ENCODE measurements at places on chromosomes 2 and 18.

DNA sequence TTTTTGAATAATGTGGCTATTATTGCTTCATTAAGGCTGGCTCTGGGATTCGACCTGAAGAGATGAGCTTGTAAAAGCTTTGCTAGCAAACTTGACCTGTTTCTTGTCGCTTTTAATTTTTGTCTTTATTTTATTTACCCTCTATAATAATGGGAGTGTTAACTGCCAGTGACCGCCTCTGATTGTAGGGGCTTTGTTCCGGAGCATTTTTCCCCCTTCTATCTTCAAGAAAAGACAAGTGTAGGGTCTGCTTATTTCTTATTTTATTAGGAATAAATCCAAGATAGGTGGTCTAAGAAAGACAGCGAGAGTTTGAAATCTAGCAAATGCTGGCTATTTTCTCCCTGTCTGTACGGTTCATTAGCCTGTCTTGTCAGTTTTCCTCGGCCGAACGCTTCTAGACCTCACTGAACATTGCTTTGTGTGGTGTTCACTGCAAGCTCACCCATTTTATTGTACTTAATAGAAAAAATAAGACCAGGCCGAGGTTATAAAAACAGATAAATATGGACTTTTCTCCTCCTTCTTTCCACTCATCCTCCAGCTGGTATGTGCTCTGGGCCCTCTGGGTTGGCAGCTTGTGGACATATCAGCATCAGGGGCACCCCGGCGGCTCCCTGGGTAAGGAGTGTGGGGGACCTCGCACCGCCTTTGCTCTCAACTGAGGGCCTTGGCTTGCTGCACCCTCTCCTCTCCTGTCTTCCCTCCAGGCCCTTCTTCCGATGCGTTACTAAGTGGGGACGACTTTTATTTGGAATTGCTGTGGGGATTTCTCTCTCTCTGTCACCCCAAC is 8.5 kb downstream of the MEIS1 start:
- DNase-seq, result no peak

- DNase-seq, result no peak
These were observed 484.8 kb upstream of the ID2 start for GRCh38 chr2:8197101-8197500.

GRCh38 chr2:120347396-120348060 is 1.6 kb downstream of the INHBB start:
- no peak for DNase-seq

DNA sequence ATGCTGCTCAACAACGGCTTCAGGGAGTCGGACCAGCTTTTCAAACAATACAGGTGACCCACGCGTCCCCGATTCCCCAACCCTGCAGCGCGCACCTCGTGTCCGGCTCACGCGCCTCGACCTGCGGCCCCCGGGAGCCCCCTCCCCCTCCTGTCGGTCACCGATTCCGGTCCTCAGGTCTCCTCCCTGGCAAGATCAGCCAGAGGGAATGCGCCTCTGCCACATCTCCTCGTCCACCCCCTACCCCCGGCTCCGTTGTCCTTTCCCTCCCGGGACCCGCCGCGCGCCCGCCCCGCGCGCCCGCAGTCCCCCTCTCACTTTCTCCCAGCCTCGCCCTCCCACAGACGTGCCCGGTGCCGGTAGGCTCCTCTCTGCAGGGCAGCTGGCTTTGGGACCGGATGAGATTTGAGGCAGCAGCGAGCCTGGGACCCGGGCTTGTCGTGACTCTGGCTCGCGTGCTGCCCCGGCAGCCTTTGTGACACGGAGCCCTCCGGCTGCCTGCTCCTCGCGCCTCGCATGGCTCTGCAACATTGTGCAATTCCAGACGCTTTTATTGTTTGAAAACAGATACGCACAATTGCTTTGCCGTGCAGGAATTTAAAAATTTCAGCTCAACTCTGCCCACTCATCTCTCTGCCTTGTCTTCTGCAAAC is 558 bp downstream of the TTC39C start:
- peak; percentile 48 for DNase-seq

DNA sequence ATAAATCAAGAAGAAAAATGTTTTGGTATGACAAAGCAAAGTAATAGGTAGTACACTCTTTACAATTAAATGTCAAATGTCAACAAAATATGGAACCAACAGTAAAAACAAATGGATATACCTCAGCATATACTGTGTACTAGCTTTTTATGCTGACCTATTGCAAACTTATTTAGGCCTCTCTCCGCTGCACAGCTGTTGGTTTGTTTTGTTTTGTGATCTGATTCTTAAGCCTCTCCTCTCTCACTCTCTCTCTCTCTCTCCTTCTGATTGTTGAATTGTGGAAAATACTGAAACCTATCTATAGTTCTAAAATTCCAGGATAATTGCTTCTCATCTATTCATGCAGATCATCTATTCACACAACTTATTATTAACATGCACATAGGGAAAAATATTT is 154.9 kb upstream of the ARHGAP28 start:
- DNase-seq, result no peak

- no peak for DNase-seq
These were observed 49.1 kb downstream of the ADI1 start for GRCh38 chr2:3470166-3470651.

GRCh38 chr18:24380163-24380747 is 17.4 kb downstream of the OSBPL1A start:
- DNase-seq, result no peak

- DNase-seq, result no peak
These were observed 10.0 kb upstream of the ZNF396 start for GRCh38 chr18:35387152-35387571.

DNA sequence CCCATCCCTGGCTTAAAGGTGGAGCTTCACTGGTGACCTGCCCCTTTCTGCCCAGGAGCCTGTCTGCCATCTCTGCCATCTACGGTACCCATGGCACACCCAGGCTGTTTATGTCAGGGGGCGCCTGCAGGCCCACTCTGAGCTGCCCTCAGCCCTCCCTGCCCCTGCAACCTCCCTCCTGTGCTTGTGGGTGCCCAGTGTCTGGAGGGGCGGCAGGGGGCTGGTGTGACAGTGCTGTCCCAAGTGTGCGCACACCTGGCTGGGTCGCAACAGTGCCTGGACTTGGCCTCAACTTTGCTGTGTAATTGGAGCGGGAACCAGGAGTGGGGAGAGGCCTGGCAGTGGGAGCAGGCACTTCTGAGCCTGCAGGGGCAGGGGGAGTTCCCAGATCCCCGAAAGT is 102.4 kb downstream of the ALMS1 start:
- DNase-seq, result no peak

GRCh38 chr18:55501982-55502710 is 85.8 kb downstream of the TCF4 start:
- DNase-seq, result no peak

DNA sequence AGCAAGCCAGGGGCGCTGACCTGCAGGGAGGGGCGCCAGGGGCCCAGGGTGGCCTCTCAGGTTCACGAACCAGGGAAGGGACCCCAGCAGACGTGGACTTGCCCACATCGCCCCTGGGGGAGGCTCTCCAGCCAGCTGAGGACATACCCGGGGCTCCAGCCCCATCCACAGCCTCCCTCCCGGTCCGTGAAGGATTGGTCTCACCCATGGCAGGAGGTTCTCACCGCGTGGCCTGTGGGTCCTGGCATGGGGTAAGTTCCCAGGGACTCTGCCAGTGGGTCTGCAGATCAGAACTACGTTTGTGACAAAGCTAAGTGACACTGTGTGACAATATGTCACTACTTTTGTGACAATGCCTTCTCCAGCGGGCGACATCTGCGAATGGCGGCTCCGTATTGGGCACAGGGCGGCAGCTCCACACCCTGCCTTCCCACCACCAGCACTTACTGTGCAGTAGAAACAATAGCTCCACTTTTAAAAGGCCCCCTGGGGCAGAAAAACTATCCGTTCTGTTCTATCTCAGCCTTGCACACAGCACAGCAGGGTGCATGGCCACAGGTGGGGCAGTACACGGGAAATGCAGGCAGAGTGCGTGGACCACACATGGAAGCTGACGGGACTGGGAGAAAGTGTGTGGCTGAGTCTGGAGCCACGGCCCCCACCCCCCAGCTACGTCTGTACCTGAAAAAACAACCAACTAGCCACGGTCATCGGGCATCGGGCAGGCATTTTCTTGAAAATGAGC is 65.2 kb upstream of the CTDP1 start:
- no peak for DNase-seq

GRCh38 chr2:30826916-30827315 is 19.7 kb upstream of the CAPN13 start:
- DNase-seq, result no peak

- DNase-seq, result no peak
These were observed 163.2 kb downstream of the INSIG2 start for GRCh38 chr2:118251427-118251826.

DNA sequence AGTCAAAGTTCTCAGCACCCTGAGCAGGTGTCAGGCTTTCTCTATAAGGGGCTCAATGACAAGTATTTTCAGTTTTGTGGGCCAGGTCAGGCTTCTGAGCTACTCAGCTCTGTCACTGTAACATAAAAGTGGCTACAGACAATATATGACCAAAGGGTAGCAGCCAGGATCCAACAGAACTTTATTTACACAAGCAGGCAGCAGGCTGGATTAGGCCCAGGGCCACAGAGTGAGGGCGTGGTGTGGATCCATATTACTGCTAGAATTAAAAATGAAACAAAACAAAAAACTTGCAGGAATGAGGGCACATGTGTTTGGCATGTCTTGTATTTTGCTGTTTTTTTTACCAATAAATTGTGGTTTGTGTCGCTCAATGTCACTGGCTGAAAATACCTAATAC is 143.7 kb downstream of the EIPR1 start:
- no peak for DNase-seq

DNA sequence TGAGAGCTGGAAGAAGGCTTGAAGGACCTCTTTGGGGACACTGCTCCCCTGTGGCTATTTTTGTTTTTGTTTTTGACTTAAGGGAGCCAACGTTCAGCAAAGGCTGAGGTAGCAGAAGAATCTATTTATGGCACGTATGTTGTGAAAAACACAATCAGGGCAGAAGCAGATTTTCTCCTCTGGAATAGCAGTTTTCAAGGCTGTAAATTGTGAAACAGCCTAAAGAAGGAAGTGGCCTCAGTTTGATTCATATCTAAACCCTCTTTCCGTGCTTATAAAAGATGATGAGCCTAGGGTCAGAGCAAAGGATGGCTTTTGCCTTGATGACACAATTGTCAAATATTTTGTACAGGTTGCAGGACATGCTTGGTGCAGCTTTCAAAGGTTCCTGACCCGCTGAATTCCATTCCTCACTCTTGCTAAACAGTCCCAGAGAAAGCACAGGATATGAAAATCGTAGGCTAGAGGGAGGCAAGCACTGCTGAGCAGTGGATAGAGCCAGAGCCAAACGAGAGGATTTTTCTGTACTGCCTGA is 106.2 kb upstream of the DLX2 start:
- no peak for DNase-seq

GRCh38 chr2:128196026-128196425 is 105.0 kb downstream of the UGGT1 start:
- DNase-seq, result no peak

GRCh38 chr2:231535961-231536360 is 5.7 kb upstream of the NMUR1 start:
- DNase-seq, result no peak

DNA sequence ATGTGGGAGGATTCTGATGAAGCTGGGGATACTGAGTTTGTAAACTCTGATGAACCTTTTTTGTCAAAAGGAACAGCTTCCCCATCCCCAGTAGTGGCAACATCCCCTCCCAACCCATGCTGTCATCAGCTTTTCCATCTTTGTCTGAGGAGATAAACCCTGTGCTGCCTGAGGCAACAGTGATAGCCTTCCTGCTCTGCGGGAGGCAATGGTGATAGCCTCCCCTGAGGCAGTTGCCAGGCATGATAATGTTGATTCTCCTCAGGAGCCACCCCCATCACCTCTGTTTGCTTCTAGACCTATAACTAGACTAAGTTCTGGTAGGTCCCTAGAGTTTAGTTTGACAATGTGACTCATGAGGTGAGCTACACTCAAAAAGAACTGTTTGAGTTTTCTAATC is 97.5 kb downstream of the ERBB4 start:
- DNase-seq, result no peak

DNA sequence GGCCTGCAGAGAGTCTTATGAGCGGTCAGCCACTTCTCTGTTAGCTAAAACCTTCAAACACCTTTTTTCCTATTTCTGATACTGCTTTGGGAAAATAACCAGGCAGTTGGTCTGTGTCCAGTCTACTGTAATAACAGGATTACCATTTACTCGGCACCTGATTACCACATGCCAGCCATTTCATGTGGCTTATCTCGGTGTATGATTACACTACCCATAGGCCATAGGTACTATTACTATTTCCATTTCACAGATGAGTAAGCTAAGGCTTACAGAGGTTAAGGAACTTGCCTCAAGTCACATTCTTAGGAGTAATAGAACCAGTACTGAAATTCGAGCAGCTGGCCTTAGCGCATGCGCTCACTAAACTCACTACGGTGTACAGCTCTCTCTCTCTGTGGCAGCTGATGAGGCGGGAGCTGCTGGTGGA is 147.2 kb upstream of the L3MBTL4 start:
- DNase-seq, result no peak

DNA sequence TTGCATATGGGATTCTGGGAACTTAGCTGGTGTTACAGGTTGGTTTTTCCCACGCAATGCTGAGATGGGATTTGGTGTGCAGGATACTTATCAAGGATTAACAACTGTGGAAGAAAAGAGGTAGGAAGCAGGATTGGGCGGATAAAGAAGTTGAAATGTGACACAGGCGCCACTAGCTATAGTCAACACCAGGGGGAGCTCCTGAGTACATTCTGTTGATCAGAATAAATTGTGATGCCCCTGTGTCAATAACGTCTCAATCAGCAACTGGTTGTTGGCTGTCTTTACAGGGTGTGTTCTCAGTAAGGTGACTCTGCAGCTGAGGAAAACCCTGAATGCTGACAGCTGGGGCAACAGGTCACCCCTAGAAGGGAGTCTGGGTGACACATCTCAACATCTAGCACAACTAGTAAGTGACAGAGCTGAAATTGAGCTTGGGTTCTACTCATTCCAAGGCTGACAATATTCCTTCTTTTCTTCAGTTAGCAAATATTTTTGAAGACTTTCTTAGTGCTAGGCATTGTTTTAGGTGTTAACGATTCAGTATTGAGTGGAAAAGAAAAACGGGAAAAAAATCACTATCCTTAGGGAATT is 143.0 kb downstream of the ARL6IP6 start:
- DNase-seq, result no peak

GRCh38 chr2:100380681-100381080 is 36.8 kb downstream of the CHST10 start:
- no peak for DNase-seq
